ENCODE measurements at places on chromosomes 4 and X.

DNA sequence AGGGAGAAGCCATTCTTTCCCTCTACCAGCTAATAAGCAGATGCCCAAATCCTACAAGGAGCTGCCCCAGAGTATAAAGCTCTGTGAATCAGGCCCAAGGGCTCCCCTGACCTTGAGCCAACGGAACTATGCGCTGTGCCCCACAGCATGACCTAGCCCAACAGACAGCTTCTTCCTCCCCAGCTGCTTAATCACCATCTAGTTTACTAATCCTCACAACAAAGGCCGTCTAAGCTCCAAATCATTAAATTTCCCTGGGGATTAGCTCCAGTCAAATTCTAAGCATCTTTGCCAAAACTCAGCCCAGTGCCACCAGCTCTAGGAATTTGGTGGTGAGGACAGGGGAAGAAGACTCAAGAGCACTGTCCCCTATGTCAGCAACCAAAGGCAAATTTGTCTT is 113.1 kb downstream of the SHROOM4 start:
- DNase-seq, result no peak

- DNase-seq, result no peak
Measured at GRCh38 chr4:181897935-181898334, 345.3 kb upstream of the TENM3 start.

DNA sequence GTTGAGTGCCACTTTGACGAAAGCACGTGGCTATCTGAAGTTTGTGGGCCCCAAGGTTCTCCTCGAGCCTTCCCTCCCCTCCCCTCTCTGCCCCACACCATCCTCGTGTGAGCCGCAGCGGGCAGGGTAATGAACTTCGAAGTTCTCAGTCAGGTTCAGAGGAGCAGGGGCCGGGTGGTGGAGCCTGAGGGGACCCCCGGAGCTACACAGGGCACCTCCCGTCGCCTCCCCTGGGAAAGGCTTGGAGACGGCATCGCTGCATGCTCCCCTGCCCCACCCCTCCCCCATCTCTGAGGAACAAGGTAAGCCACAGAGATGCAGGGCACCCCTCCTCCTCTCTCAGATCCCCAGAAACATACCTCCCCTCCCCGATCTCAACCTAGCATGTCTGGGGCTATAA is 2.8 kb upstream of the NKX1-1 start:
- DNase-seq, result no peak

- no peak for DNase-seq
Measured at GRCh38 chrX:139382529-139382928, 148.0 kb upstream of the F9 start.

- DNase-seq, result no peak
Measured at GRCh38 chr4:52870225-52870624, 8.1 kb downstream of the RASL11B start.

DNA sequence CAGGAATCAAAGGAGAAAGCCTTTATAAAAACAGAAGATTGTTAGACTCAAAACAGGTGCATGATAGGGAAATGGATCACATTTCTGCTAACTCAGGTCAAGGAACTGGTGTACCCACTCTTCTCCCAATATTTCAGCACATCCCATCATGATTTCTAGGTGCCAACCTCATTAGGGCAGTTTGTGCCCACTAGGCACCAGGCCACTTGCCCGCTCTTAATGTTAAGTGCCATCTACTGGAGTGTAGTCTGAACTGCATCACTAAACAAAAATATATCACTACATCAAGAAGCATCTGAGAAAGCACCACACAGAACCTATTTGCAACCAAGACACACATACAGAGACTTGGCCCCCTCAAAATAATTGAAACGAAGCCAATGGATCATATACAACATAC is 140.4 kb upstream of the GRID2 start:
- DNase-seq, result no peak

- DNase-seq, result no peak
Measured at GRCh38 chr4:97548943-97549583, 594.2 kb downstream of the STPG2 start.

DNA sequence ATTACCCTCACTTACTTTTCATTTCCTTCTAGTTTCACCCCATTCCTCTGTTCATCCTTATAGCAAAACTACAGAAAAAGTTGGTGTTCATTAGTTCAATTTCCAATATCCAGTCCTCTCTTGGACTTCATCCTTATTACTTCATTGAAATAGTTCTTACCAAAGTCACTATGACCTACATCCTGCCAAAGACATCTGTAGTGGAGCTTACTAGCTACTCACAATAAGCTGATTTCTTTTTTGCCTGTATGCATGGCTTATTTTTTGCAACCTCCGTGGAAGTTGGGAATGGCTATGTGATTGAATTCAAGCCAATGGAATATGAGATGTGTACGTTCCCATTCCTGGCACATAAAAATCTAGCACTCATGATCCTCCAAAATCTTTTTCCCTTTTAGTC is 4.6 kb upstream of the CDKL2 start:
- no peak for DNase-seq

DNA sequence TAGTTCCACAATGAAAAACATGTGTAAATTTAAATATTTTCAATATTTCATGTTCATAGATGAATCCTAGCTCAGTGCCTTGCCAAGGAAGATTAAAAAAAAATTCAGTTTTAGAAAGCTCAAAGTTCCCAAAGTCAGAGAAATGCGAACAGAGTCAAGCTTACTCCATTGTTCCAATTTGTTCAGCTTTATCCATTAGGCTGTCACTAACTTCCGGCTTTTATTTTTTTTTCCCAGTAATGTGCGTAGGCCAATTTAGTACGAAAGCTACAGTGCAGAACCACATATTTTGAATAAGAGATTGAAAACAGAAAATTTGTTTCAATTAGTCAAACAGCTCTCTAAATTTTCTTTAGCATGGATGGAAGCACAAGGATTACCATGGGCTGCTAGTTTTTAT is 23.1 kb upstream of the KLHL2 start:
- no peak for DNase-seq

DNA sequence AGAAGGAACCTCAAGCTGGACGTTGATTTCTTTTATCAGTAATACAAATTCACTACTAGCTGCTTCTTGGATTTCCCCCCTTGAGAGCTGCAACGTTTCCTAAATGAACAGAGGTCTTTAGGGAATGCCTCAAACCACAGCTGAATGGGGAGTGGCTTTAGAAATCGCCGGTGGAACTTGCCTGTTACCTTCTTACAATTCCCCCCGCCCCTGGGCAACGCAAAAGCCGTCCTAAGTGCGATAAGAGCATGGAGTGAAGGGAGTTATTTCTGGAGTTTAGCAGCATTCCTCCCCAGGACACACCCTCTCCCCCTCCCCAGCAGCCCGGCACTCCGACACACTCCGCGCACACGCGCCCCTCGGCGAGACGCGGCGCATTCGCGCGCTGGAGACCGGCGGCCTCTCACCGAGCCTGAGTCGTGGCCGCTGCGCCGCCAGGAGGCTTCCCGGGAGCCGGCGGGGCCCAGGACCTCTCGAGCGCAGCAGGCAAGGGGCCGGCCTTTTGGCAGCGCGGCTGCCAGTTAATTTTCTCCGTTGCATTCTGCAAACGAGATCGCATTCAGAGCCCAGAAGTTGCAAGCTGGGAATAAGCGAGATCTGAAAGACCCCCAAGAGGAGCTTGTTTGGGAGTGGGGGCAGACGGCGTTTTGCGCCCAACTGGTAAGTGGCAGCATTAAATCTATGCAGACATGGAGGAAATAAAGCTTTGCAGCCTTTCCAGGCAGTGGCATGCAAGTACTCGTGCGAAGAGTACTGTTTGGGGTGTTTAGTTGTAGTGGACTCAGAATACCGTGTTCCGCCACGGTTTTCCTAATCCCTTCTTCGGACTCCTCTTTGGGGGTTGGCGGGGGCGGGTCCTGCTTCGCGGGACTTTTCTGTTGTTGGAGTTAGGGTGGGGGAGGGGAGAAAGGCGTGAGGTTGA is 134.7 kb downstream of the PALLD start:
- peak; percentile 19 for DNase-seq
